Left ventricle myocardium inferior (tissue), 1 donor: ENCODE measurements at places on chromosomes 3 and 15. TPM values are rescaled to one million over a fixed set of nuclear protein-coding genes. Genes with fewer than 3 reads are reported as not detected.

- no peak for DNase-seq
Measured at GRCh38 chr3:168220556-168220955, 124.8 kb upstream of the GOLIM4 start.

DNA sequence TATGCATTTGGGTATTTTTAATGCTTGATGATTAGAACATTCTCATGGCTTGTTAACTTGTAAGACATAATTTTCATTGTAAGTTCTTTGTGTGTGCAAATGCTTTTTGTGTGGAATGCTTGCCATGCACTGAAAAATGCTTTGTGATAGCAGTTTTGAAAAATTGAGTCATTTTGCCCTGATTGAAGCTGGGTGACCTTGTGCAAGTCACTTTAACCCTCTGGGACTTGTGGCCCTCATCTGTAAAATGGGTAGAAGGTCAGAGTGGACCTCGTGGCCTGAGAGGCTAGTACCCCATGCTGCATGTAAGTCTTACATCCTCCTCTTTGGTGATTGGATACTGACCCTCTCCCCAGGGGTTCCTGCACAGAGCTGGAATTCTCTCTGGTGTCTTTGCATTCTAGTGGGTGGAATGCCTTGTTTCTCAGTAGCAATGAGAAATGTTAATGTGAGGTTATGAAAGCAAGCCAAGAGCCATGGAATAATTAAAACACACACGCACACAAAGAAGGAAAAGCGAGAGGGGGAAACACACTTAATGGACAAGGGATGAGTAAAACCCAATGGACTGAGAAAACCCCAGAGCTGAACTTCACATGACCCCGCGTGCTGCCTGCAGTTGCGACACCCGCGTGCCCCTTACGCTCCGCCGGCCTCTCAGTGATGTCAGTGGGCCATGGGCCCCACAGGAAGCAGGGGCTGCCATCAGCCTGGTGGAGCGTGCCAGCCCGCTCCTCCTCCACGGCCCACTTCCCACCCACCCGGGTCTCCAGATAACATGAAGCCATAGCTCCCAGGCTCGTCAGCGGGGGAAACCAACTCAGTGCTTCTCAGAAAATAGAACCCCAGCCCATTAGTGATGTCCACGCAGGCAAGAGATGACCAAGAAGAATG, 44.0 kb downstream of the SMAD3 start:
- peak; percentile 71 for DNase-seq

DNA sequence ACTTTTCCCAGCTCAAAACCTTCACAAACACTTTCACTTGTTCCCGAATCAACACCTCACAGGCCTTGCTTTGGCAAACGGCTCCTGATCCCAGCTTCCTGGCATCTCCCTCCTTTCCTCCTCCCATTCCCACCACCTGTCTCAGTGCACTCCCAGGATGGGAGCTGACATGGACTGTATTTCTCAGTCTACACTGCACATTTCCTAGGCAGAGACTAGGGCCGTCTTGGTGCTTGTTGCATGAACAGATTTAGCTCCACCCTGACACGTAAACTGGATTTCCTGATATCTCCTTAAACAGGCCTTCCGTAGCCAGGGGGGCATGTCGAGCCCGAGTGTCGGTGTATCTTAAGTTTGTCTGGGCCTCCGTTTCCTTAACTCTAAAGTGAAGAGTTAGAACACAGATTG, 790 bp upstream of the WHAMM start:
- no peak for DNase-seq

DNA sequence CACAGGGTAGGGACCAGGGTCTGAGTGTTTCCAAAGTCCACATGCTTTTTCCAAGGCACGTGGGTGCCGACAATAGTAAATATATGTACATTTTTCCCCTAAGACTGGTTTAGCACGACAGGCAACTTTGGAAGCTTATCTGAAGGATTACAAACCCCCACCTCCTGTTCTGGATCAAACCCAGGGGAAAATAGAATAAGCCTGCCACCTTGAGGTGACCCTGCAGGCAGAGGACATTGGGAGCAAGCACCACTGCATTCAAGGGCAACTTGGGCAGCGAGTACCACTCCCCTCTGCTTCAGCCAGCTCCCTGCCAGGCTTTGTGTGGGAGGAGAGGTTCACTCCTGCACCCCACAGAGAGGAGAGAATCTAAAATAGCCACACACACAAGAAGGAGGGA, 44.8 kb downstream of the KBTBD12 start:
- no peak for DNase-seq

DNA sequence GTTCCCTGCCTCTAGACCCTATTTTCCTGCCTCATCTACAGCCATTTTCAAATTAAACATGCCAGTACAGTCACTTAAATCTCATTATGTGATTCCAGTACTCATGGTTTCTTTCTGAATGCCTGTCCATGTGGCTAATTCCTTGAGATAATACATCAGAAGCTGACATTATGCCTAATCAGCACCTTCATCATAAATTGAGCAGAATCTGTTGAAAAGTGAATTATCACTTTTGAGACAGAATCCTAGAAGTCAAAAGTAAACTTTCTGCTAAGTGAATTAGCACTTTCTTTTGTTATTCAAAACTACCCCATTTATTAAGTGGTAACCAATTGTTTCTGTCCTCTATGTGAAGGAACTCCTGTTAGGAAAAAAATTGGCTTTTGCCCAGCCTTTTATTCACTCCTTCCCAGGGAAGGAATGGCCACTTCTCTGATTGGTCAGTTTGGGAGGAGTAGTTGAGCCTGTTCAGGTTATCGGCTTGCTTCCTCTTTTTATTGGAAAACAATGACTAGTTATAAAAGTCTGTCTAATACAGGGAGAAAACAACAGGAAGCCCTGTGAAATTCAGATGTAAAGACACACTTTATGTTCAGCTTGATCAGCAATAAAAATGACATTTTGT, 40.5 kb downstream of the OSTN start:
- DNase-seq, result no peak

DNA sequence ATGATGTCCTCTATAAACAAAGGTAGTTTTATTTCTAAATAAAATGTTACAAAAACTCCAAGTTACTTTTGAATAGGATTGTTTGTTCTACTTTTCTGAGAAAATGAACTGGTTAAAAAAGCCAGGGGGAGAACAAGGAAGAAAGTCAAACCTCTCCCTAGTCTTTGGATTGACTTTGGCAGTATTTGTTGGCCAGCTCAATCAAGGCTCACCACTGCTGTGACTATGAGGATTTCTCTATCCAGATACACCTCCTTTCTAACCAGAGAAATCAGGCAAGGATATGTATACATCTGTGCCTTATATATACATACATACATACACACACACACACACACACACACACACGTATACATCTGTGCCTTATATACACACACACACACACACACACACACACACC, 107.8 kb downstream of the FEZF2 start:
- DNase-seq, result no peak

- no peak for DNase-seq
Measured at GRCh38 chr15:38683382-38684242, 119.0 kb upstream of the RASGRP1 start.

- DNase-seq, result peak; percentile 15
Measured at GRCh38 chr3:46893763-46894162, 16.2 kb downstream of the PTH1R start.

Gene RTP3
- not detected for total RNA-seq

Gene IQCB1
- 5.7 TPM for total RNA-seq

Gene SPINK8
- total RNA-seq, result not detected

Gene NPRL2
- total RNA-seq, result 16.4 TPM
